ENCODE measurements at places on chromosomes 13 and 19.

DNA sequence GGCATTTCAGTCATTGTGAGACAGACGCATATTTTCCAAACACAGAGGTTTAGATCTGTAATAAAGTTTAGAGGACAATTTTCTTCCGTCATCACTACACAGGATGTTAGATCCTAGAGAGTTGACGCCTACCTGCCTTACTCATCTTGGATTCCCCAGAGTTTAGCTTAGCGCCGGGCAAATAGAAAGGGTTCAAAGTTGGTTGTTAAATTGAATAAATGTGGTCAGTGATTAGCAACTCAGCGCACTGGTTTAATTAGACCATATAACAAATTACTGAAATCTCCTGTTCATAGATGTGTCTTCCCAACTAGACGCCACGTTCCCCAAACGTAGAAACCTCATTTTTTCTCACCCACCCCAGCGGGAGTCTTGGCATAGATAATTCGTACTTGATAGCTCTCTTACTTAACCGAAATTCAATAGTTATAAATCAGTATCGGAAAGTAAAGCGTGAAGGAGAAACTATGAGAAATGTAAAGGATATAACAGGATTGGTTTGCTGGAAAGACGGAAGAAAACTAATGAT, 726 bp upstream of the UFM1 start:
- DNase-seq: peak; percentile 28

DNA sequence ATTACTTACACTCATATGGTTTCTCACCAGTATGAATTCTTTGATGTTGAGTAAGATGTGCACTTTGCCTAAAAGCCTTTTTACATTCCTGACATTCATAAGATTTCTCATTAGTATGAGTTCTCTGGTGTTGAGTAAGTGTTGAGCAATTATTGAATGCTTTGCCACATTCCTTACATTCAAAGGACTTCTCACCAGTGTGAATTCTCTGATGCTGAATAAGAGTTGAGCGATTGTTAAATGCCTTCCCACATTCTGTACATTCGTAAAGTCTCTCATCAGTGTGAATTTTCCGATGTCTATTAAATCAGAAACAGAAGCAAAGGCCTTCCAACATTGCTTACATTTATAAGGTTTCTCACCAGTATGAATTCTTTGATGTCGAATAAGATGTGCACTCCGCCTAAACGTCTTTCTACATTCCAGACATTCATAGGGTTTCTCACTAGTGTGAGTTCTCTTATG, 14.2 kb upstream of the ZFP30 start:
- DNase-seq: peak; percentile 0

GRCh38 chr13:48576448-48577010, 43.6 kb upstream of the RCBTB2 start:
- no peak for DNase-seq

DNA sequence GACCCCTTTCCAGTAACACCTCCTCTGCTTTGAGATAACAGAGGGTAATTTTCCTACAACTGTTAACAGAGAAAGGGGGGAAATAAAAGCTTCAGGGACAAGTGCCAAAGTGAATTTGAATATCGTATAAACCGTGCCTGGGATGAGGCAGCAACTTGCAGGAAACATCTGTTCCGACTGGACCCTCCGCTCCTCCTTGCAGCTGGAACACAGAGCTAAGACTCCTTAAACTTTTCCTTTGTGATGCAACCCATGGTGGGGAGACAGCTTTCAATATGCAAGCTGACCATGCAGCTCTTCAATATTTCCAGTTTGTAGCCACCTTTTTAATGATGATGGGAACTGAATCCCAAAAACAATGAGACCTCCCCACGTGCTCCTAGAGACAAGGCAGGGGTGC, 432.6 kb downstream of the ZNF536 start:
- DNase-seq: no peak

DNA sequence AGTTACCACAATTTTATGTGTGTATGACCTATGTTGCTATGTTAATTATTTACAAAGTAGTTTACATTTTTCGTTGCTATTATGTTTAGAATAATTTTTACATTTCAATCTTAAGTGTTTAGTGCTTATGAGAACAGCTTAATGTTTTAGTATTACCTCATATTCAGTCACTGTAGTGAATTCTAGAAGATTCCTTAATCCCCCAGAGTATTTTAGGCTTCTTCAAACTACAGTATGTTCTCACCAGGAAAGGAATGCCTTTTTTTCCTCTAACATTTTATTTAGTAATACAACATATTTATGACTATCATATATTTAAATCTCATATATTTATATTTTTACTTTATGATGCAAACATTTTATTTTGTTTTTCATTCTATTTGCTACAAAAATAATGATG, 612.1 kb upstream of the KLHL1 start:
- DNase-seq: no peak

DNA sequence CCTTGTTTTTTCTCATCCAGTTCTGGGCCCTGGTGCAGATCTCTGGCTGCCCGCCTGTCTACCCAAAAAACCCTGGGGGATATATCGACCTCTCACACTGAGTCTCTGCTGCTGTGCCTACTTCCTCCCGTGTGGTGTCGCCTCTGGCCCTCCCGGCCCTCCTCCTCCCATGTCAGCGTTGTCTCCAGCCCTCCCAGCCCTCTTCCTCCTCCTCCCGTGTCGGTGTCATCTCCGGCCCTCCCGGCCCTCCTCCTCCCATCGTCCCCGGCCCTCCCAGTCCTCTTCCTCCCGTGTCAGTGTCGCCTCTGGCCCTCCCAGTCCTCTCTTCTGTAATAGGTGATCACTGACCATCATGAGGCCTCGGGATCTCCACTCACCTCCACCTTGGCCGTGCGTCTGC, 81.8 kb downstream of the GPR12 start:
- no peak for DNase-seq

DNA sequence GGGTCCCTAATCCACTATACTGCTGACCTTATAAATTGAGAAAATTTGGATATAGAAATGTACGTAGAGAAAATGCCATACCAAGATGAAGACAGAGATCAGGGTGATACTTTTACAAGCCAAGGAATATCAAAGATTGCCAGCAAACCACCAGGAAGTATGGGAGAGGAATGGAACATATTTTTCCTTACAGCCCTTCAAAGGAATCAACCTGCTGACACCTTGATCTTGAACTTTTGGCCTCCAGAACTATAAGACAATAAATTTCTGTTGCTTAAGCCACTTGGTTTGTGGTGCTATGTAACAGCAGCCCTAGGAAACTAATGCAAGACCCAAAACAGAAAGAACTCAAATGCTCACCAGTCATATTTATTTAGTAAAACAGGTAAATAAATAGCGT, 10.3 kb upstream of the NDFIP2 start:
- no peak for DNase-seq

DNA sequence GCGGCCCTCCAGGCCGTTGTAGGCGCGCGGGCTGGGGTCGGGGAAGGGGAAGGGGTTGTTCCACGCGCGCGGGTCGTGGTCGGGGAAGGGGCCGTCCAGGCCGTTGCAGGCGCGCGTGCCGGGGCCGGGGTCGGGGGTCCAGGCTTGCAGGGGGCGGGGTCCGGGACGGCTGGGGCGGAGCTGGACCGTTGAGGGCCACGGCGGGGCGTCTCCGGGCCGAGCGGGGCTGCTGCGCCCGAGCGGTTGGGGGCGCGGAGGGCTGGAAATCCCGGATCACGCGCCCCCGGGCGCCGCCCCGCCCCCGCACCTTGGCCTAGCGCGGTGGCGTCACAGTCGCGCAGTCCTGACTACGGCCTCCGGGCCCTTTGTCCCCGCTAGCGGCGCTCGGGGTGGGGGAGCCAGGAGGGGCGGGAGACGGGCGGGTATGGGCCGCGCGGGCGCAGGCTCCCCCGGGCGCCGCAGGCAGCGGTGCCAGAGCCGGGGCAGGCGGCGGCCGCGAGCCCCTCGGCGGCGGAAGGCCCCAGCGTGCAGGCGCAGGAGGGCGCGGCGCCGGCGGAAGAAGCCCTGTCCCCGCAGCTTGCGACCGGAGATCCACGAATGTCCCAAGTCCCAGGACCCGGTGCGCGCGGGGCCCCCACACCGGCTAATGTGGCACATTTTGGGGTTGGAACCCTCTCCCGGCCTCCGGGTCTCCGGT, 665 bp downstream of the GPX4 start:
- peak; percentile 71 for DNase-seq

DNA sequence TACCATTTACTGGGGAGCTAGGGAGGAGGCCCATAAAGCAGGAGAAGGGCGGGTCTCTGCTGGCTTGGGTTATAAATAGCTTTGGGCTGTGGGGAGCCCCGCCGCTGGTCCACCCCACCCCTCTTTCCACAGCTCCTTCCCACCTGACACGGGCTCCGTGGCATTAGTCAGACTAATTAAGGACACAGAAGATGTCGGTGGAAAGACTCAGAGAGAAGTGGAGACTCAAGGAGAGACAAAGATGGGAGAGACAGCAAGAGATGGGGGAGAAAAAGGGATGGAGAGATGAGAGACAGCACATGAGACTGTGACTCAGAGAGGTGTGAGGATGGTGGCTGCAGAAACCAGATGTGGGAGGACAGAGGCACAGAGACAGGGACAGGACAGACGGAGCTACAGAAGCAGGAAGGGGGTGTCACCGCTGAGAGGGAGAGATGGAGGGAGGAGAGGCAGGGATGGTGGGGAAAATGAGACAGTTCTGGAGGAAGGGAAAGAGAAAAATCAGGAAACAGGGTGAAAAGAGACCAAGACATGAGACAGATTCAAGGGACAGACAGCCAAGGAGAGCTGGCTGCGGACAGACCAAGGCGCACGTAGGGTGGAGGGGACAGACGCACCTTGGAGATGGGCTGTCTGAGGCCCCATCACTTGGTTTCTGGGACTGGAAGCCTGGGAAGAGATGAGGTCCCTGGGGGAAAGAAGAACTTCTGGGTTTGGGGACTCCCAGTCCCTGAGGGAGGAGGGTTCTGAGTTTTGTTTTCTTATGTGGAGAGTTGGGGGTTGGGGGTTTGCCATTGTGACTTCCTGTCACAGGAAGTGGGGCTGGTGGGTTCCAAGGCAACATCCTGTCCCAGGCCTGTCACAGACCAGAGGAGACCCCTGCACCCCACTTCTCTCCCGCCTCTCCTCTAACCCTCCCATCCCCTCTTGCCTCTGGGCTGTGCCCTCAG, 4.1 kb downstream of the ARHGEF1 start:
- peak; percentile 21 for DNase-seq

DNA sequence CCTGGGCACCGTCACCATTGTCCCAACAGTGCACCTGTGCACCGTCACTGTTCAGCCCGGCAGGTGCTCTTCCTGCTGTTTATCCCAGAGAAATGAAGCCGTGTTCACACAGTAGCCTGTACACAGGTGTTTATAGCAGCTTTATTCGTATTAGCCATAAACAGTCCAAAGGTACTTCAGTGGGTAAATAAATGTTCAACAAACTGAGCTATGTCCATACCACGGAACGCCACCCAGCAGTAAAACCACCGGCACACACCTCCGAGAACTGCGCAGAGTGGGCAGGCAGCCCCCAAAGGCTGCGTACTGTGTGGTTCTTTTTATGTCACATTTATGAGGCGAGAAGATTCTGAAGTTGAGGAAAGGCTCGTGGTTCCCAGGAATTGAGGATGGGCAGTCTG, 44.9 kb upstream of the DCUN1D2 start:
- DNase-seq: no peak

GRCh38 chr13:85508683-85509329, 290.4 kb downstream of the SLITRK6 start:
- DNase-seq: no peak

GRCh38 chr13:40772765-40773473, 1.9 kb upstream of the MRPS31 start:
- no peak for DNase-seq

DNA sequence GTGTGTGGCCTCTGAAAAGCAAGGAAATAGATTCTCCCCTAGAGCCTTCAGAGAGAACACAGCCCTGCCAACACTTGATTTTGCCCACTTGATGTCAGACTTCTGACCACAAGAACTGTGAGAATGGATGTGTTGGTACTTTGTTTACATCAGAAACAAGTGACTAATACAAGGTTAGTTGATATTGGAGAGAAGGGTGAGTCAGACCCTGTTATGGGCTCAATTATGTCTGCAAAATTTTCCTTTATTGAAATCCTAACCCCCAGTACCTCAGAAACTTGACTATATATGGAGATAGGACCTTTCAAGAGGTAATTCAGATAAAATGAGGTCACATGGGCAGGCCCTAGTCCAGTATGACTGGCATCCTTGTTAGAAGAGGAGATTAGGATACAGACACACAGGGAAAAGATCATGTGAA, 226.7 kb downstream of the RFC3 start:
- DNase-seq: peak; percentile 90

- DNase-seq: no peak
Observed at GRCh38 chr13:100872761-100873160, 198.2 kb upstream of the TMTC4 start.

DNA sequence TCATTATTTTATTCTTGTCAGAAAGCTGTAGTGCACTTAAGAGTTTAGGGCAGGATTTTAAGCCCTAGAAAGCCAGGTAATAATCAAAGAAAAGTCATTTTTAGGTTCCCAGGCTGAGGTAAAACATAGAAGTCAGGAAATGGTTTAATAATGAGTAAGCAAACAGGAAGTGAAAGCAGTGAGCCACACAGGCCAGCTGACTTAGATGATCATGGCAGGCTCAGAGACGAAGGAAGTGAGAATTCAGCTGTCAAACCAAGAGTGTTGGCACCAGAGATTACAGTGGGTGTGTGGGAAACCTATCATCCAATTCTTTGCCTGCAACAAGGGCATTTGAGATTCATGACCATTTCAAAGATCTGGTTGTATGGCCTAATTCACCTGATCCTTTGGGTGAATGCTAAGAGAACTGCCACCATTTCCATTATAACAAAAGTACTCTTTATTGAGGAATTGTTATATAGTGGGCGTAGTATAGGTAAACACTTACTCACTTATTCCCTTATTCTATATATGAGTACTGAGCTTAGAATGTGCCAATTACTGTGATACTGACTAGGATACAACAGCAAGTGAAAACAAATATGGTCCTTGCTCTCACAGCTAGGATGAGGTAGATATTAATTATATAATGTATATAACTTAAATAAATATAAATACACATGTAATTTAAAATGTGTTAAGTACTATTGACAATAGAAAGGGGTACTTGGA, 103.7 kb upstream of the EDNRB start:
- DNase-seq: peak; percentile 57

DNA sequence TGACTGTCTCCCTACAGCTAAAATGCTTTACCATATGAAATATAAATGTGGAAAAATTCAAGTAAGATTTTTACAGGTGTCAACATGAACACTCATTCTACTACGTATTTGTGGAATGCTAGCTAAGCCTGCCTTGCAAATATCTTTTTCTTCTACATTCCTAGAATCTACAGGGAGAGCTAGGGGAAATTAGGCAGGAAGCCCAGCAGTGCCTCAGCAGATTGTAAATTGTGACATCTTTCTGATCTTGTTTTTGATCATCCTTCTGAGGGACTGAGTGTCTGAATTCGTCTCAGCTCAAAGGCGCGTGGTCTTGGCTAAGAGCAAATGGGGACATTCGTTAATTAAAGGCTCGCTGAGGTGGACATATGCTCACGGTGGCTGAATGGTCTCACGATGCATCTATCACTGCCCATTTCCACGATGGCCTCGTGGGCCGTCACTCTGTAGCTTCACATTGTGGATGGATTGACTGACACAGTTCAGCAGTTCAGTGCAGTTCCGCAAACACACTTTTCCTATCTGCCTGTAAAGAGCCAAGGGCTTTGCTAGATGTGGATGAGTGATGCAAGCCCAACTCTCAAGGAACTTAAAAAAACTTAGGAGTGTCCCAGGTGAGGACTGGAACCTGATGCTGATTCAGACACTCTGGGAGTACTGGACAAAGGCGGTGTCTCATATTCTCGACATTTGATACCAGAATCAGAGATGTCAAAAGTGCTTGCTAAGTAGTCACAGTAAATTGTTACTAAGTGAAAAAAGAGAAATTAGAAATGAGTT, 562.5 kb downstream of the EFNB2 start:
- peak; percentile 69 for DNase-seq

- DNase-seq: peak; percentile 80
Observed at GRCh38 chr13:49935171-49936074, 717 bp downstream of the SPRYD7 start.
